ENCODE measurements at places on chromosomes 1 and 21.
A peak's percentile ranks its signal among the peaks of the same experiment; 100 is the strongest.

- DNase-seq, result no peak
These were observed 8.2 kb downstream of the ACTA1 start for GRCh38 chr1:229425564-229426159.

- DNase-seq, result peak; percentile 59
These were observed 504.2 kb downstream of the SMYD3 start for GRCh38 chr1:246002725-246003441.

GRCh38 chr1:187568067-187568466 is 739.3 kb downstream of the PLA2G4A start:
- DNase-seq, result peak; percentile 40

DNA sequence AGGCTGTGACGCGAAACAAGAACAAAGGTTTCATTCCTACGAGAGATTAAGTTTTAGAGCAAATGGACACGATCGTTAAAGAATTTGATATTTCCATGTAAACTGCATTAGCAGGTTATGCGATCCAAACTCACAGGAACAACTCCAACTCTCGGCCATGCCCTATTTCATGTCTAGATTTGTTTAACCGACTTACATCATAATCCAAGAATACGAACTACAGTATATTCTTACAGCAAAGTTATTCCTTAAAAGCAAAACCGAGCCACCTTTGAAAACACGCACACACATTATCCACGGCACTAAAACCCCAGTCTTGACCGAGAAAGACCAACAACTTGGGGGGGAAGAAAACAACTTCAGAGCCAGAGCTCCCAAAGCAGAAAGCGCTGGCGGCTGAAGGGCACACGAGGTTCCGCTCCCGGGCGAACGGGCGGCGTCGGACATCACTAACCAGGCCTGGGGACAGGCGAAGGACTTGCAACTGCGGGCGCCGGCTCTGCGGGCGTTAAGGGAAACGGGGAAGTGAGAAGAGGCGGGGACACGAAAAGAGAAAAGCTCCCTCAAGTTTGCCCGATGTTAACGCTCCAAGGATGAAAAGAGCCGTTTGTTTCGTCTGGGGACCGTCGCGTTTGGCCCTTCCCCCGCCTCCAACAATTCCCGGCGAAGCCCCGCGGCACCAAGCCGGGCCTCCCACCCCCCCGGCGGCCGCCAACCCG is 690 bp downstream of the B3GALNT2 start:
- DNase-seq, result peak; percentile 16

DNA sequence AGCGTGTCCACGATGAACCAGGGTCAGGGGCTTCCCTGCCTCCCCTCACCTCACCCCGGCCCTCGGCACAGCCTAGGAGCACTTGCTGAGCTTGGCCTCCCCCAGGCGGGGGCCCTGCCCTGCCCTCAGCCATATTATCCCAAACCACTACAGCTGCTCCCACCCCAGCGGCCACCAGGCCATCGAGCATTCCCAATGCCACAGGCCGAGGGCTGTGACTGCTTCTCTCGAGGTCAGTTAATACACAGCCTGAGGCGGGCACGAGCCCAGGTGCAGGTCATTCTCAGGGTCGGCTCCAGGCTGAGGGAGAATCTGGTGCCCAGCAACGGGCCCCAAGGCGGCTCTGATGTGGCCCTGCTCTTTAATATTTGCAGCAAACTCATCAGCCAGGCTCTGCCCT is 8.4 kb upstream of the GPR153 start:
- no peak for DNase-seq

- DNase-seq, result no peak
These were observed 41.5 kb downstream of the NCAM2 start for GRCh38 chr21:21039624-21040170.

GRCh38 chr1:1344655-1345361 is 4.4 kb downstream of the DVL1 start:
- DNase-seq, result no peak

DNA sequence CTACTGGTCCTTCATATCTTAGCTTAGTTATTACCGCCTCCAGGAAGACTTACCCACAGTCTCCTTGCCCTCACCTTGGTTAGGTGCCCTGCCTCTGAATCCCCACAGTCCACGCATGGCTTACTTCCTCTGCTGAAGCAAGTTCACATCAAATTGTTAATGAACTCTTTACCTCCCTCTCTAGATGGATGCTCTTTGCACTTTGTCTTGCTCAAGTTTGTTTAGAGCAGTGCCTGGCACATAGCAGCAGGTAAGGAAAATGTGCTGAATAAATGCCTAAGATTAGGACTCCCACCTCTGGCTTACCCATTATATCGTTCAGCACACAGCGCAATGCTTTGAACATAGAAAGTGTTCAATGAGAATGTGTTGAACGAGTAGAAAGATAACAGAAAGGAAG is 90.5 kb downstream of the BEND5 start:
- DNase-seq, result no peak

GRCh38 chr1:222777977-222778376 is 36.9 kb upstream of the DISP1 start:
- DNase-seq, result no peak

- DNase-seq, result no peak
These were observed 165.0 kb upstream of the EDN2 start for GRCh38 chr1:41649396-41650027.

DNA sequence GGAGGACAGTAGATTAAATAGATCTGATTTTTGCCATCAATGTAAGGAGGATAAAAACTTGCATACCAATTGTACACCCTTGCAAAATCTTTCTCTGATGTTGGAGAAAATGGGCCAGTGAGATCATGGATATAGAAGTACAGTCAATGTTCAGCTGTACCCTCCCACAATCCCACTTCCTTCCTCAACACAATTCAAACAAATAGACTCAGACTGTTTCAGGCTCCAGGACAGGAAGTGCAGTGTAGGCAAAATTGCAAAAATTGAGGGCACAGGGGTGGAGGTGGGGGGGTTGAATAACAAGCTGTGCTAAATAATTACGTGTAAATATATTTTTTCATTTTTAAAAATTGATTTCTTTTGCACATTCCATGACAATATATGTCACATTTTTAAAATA is 3.9 kb upstream of the IFI44 start:
- DNase-seq, result no peak

- peak; percentile 58 for DNase-seq
These were observed 24.2 kb downstream of the SNRNP40 start for GRCh38 chr1:31272369-31272768.

GRCh38 chr1:194658090-194658439 is 1471.7 kb upstream of the B3GALT2 start:
- DNase-seq, result no peak

DNA sequence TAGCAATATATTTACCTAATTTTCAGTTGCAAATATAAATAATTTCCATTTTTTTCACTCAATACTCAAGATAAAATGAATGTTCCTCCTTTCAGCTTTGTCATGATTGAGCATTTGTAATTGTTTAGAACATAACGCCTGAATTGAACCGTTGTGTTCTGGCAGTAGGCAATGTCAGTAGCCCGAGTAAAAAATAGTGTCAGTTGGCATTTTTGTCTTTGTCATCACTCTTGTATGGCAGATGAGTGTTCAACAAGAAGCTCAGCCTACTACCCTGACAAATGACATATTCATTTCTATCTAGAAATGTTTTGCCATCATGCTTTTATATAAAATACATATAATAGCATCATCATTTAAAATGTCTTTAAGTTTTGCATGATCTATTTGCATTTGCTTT is 691.4 kb upstream of the NCAM2 start:
- no peak for DNase-seq

DNA sequence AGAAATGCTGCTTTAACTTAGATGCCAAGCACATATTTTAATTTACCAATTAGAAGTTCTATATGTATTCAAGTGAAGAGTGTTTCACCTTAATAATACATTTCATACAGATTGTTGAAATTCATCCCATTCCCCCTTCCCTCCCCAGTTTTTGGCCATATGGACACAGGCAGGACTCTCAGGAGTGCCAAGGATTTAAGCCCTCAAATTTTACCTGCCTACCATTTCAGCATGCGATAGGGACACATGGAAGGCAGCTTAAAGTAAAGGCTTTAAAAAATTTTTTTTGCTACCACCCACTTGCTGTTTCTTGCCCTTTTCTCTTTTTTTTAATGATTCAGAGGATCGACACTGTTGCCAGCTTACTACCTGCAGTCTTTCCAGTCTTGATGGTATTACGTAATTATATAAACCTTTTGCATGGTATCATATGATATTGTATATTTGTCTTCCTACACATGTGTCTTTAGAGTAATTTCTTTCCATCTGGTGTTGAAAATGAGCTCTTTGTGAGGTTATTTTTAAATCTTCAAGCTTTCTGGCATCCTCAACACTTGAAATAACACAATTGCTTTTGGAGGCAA is 7.0 kb downstream of the EPB41 start:
- DNase-seq, result no peak

DNA sequence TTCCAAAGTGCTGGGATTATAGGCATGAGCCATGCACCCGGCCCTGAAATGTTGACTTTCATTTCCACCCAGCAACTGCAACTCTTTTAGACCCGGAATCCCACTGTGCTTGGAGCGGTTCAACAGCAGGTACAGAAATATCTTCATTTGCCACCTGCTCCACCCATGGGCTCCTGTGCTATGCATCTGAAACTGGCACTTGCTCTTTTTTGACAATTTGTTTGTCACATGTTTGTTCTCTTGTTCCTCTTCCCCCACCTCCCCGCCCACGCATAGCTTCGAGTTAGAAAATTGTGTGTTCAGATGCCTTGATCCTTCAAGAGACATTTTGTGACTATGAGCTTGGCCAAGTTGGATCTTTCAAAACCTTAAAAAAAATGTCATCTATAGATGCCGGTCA is 2.4 kb upstream of the IFNLR1 start:
- no peak for DNase-seq

- no peak for DNase-seq
These were observed 106.4 kb downstream of the TGFBR3 start for GRCh38 chr1:91779548-91780021.

- DNase-seq, result no peak
These were observed 24.8 kb upstream of the NMNAT2 start for GRCh38 chr1:183443011-183443410.

Measured in NCI-H526 treated with DMSO at 0.1 percent for 48 hours (cell line).